ENCODE measurements at places on chromosomes 13 and 19. TPM values are rescaled to one million over a fixed set of nuclear protein-coding genes. Genes with fewer than 3 reads are reported as not detected.

COQ8B gene
- 58.9 TPM for total RNA-seq

SERPINE3 gene
- not detected for total RNA-seq

MCEMP1 gene
- not detected for total RNA-seq

CGB2 gene
- not detected for total RNA-seq

CLDN10 gene
- not detected for total RNA-seq

KIR2DL1 gene
- not detected for total RNA-seq

KLK11 gene
- not detected for total RNA-seq

SEMA6B gene
- total RNA-seq: 0.46 TPM

ERICH6B gene
- total RNA-seq: not detected

DNA sequence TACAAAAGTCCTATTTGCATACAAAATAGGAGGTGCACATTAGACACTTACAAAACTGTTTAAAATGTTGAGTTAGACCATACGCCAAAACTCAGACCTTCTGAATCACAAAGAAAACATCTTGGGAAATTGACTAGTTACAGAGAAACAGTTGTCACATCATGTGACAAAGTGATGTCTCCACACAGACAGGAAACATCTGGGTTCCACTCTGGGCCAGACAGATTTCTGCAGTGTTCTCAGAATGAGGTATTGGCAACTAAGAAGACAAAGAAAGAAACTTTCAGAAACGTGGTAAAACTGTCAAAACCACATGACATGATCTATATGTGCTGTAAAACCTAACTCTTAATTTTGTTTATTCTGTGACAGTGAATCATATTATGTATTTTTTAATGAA, 6.7 kb downstream of the ZNF793 start:
- H3K4me1 ChIP-seq: no peaks in the 10 kb centered on the region
- H3K4me3 ChIP-seq: no peak overlapping the region
- no peak for DNase-seq
- H3K27me3 ChIP-seq: no peaks in the 10 kb centered on the region
- H3K27ac ChIP-seq: no peak overlapping the region

- no peaks in the 10 kb centered on the region for H3K36me3 ChIP-seq
- DNase-seq: peak; percentile 63
- no peak overlapping the region for H3K4me3 ChIP-seq
- H3K27me3 ChIP-seq: no peaks in the 10 kb centered on the region
- no peak overlapping the region for H3K27ac ChIP-seq
- peaks cover 27% of the 10 kb centered on the region for H3K4me1 ChIP-seq
Measured at GRCh38 chr19:58364146-58364545, 1.6 kb upstream of the ZNF497 start.

DNA sequence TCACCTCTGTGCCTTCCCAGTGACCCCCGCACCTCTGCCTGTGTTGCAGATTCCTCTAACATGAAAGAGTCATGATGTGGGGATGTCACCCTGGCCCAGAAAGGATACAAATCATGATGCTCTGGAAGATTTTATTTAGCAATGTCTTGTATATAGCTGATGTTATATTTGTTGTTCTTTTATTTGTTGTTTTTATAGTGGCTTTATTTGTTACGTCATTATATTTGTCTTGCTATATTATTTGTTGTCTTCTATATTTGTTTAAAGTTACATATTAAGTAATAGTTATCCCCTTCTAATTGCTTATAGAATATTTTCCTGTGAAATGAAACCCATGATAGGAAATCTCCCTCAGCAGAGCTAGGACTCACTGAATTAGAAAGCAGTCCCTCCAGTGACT, 1149.2 kb downstream of the UQCRFS1 start:
- DNase-seq: no peak
- no peaks in the 10 kb centered on the region for H3K27me3 ChIP-seq
- no peaks in the 10 kb centered on the region for H3K36me3 ChIP-seq
- no peaks in the 10 kb centered on the region for H3K4me1 ChIP-seq

DNA sequence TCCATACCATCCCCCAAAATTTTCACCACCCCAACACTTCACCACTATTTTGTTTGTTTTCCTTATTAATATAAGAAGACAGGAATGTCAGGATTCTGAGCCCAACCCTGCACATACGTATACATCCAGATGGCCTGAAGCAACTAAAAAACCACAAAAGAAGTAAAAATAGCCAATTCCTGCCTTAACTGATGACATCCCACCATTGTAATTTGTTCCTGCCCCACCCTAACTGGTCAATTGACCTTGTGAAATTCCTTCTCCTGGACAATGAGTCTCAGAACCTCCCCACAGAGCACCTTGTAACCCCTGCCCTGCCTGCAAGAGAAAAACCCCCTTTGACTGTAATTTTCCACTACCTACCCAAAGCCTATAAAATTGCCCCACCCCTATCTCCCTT, 132.5 kb downstream of the ZNF675 start:
- H3K4me1 ChIP-seq: no peaks in the 10 kb centered on the region
- no peak overlapping the region for H3K27ac ChIP-seq
- H3K36me3 ChIP-seq: no peaks in the 10 kb centered on the region
- no peak overlapping the region for H3K4me3 ChIP-seq

DNA sequence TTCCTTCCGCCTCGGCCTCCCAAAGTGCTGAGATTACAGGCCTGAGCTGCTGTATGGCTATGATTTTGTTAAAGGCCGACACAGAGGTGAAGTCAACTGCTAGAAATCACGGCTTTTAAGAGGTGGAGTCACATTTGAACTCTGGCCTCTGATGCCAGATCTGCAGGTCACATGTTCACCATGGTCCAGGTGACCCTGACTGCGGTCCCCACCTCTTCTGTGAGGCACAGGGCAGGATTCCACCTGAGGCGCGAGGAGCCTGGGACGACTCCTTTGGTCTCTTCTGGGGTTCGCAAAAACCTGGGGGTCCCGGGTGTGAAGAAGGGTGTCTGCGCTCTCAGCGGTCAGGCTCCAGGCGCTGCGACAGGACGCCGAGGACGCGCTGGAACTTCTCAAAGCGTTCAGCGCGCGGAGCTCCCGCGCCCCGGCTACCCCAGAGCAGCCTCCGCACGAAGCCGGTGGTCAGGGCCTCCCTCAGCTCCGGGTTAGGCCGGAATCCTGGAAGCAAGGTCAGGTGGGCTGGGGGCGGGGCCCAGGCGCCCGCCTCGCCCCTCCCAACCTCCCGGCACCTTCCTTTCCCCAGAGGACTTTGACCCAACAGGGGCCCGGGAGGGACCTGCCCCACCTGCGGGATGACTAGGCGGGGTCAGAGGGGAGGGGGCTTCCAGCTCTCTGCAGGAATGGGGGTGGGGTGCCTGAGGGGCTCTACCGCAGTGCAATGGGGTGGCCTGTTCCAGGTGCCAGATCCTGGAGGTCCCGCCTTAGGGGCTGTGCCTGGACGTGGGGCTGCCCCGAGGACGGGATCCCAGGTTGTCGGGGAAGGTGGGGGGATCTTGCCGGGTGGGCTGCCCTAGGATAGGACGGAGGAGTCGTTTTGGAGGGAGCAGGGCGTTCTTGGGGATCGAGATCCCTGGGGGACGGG, 13.0 kb downstream of the TRIP10 start:
- DNase-seq: no peak
- no peaks in the 10 kb centered on the region for H3K36me3 ChIP-seq
- peak overlapping the region; percentile 65 for H3K4me3 ChIP-seq
- H3K27me3 ChIP-seq: no peaks in the 10 kb centered on the region
- peaks cover 13% of the 10 kb centered on the region for H3K4me1 ChIP-seq

DNA sequence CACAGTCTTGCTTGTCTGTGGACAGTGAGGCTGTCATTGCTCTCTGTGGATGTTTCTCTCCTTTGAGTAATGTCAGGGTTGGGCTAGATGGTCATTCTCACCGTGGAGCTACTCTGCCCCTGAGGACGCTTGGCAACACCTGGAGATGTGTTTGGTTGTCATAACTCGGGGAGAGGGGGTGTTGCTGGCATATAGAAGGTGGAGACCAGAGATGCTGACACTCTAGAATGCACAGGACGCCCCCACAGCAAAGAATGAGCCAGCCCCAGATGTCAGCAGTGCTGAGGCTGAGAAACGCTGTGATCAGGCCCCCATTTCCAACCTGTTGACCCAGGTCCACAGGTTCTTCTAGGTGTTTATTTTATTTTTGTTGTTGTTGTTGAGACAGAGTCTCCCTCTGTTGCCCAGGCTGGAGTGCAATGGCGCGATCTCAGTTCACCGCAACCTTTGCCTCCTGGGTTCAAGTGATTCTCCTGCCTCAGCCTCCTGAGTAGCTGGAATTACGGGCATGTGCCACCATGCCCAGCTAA, 4.6 kb downstream of the CCDC124 start:
- peaks cover 13% of the 10 kb centered on the region for H3K36me3 ChIP-seq
- peak; percentile 18 for DNase-seq
- H3K4me3 ChIP-seq: no peak overlapping the region
- H3K4me1 ChIP-seq: peaks cover 13% of the 10 kb centered on the region

DNA sequence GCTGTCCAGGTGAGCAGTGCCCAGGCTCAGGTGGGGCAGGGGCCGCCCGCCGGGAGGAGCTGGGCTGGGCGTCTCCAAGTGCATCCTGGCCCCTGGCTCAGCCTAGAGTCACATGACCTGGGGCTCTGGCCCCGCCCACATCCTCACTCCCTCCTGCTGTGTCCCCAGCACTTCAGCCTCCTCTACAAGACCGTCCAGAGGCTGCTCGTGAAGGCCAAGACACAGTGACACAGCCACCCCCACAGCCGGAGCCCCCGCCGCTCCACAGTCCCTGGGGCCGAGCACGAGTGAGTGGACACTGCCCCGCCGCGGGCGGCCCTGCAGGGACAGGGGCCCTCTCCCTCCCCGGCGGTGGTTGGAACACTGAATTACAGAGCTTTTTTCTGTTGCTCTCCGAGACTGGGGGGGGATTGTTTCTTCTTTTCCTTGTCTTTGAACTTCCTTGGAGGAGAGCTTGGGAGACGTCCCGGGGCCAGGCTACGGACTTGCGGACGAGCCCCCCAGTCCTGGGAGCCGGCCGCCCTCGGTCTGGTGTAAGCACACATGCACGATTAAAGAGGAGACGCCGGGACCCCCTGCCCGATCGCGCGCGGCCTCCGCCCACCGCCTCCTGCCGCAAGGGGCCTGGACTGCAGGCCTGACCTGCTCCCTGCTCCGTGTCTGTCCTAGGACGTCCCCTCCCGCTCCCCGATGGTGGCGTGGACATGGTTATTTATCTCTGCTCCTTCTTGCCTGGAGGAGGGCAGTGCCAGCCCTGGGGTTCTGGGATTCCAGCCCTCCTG, 16.8 kb upstream of the CELF5 start:
- H3K4me3 ChIP-seq: no peak overlapping the region
- no peaks in the 10 kb centered on the region for H3K4me1 ChIP-seq
- no peak for DNase-seq
- H3K36me3 ChIP-seq: peaks cover 36% of the 10 kb centered on the region

- no peaks in the 10 kb centered on the region for H3K27me3 ChIP-seq
- peak overlapping the region; percentile 92 for H3K4me3 ChIP-seq
- H3K27ac ChIP-seq: no peak overlapping the region
- H3K36me3 ChIP-seq: no peaks in the 10 kb centered on the region
- no peak for DNase-seq
Measured at GRCh38 chr19:38375748-38376147, 1.4 kb downstream of the PSMD8 start.

DNA sequence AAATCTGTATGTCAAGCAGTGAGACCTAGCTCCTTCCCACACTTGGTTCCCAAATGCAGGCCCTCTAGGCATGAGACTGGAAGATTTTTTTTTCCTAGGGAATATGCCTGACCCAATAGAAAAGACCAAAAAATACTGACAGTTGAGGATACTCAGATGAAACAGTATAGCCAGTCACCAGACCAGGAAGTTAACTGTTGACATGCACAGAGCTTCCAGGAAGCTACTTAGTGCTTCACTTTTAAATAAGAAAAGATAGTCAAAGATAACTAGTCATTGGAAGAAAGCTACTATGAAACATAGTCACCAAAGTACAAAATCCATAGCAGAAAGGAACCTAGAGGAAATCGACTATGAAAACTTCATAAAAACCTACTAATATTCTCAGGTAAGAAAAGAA, 32.3 kb downstream of the BRCA2 start:
- DNase-seq: no peak
- H3K36me3 ChIP-seq: no peaks in the 10 kb centered on the region
- H3K4me1 ChIP-seq: no peaks in the 10 kb centered on the region
- H3K27me3 ChIP-seq: no peaks in the 10 kb centered on the region
- no peak overlapping the region for H3K4me3 ChIP-seq

GRCh38 chr13:31433746-31434145, 234.0 kb downstream of the B3GLCT start:
- no peaks in the 10 kb centered on the region for H3K36me3 ChIP-seq
- no peaks in the 10 kb centered on the region for H3K27me3 ChIP-seq
- no peak overlapping the region for H3K27ac ChIP-seq
- H3K4me1 ChIP-seq: no peaks in the 10 kb centered on the region
- H3K4me3 ChIP-seq: no peak overlapping the region

- no peaks in the 10 kb centered on the region for H3K4me1 ChIP-seq
- H3K27me3 ChIP-seq: no peaks in the 10 kb centered on the region
- H3K36me3 ChIP-seq: no peaks in the 10 kb centered on the region
- H3K27ac ChIP-seq: no peak overlapping the region
- no peak overlapping the region for H3K4me3 ChIP-seq
- DNase-seq: no peak
Measured at GRCh38 chr13:44311011-44311780, 62.4 kb upstream of the SERP2 start.

- H3K4me3 ChIP-seq: no peak overlapping the region
- H3K4me1 ChIP-seq: peaks cover 24% of the 10 kb centered on the region
- DNase-seq: peak; percentile 82
- no peaks in the 10 kb centered on the region for H3K36me3 ChIP-seq
- no peak overlapping the region for H3K27ac ChIP-seq
- no peaks in the 10 kb centered on the region for H3K27me3 ChIP-seq
Measured at GRCh38 chr19:8505680-8506401, 3.4 kb upstream of the PRAM1 start.

GRCh38 chr13:99926014-99926731, 45.4 kb downstream of the ZIC5 start:
- no peaks in the 10 kb centered on the region for H3K27me3 ChIP-seq
- no peak overlapping the region for H3K4me3 ChIP-seq
- H3K4me1 ChIP-seq: no peaks in the 10 kb centered on the region
- H3K36me3 ChIP-seq: no peaks in the 10 kb centered on the region

DNA sequence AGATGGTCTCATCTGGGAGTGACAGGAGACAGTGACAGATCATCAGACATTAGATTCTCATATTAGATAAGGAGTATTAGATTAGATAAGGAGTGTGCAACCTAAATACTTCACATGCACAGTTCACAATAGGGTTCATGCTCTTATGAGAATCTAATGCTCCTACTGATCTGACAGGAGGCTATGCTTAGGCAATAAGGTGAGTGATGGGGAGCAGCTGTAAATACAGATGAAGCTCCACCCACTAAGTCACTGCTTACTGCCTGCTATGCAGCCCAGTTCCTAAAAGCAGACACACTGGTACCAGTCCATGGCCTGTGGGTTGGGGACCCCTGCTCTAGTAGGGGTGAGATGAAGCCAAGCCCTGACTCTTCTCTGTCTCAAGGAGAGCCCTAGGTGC, 10.0 kb upstream of the IGFL3 start:
- H3K27me3 ChIP-seq: no peaks in the 10 kb centered on the region
- no peaks in the 10 kb centered on the region for H3K36me3 ChIP-seq
- no peak overlapping the region for H3K4me3 ChIP-seq
- no peak for DNase-seq
- H3K27ac ChIP-seq: no peak overlapping the region

GRCh38 chr13:98413796-98414195, 163.1 kb downstream of the STK24 start:
- no peaks in the 10 kb centered on the region for H3K36me3 ChIP-seq
- peaks cover 9% of the 10 kb centered on the region for H3K27me3 ChIP-seq
- peaks cover 7% of the 10 kb centered on the region for H3K4me1 ChIP-seq

- no peaks in the 10 kb centered on the region for H3K36me3 ChIP-seq
- no peak overlapping the region for H3K27ac ChIP-seq
- H3K4me3 ChIP-seq: no peak overlapping the region
- H3K27me3 ChIP-seq: peaks cover 38% of the 10 kb centered on the region
- peaks cover 3% of the 10 kb centered on the region for H3K4me1 ChIP-seq
- no peak for DNase-seq
Measured at GRCh38 chr19:3269916-3270671, 45.6 kb downstream of the CELF5 start.

- H3K27ac ChIP-seq: no peak overlapping the region
- no peaks in the 10 kb centered on the region for H3K36me3 ChIP-seq
- no peak overlapping the region for H3K4me3 ChIP-seq
- H3K4me1 ChIP-seq: no peaks in the 10 kb centered on the region
Measured at GRCh38 chr13:55439450-55439849, 1701.3 kb upstream of the PRR20A start.

Measured in B cell (primary cell).